Activated T-cell treated with anti-CD3 and anti-CD28 coated beads, Interleukin-2, amount 50 U/mL, for 72 hours (primary cell): ENCODE measurements at places on chromosomes 4 and X.

DNA sequence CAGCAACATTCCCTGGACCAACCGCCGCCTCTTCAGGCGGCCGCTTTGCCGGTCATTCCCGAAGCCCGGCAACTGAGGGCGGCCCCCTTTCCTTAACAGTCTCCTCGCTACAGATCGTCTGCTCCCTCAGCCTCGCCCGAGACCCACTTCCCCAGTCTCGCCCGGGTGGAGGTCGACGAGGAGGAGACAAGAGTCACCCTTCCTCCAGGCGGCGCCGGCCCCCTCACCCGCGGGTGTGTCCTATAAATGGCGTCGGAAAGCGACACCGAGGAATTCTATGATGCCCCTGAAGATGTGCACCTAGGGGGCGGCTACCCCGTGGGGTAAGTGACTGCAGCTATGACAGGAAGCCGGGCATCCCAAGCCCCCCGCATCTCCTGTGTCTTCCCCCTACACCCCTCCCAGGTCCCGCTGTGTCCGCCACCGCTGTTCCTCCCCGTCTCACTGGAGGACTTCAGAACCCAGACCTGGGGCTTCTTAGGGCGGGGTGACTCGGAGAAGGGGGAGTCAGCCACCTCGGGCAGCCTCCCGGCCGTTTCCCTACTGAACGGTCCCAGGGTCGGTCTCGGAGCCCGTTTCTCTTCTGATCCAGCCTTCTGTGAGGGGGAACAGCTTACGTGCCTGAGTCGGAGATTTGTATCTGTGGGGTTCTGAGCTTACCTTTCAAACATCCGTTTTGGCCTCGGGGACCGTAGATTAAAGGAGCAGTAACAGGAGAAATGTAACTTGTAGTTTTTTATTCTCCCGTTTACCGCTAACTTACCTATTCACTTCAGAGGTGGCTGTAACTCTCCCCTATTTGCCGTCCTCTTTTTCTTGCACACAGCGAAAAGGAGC lies 570 bp downstream of the WDR44 start:
- DNase-seq: peak; percentile 66

DNA sequence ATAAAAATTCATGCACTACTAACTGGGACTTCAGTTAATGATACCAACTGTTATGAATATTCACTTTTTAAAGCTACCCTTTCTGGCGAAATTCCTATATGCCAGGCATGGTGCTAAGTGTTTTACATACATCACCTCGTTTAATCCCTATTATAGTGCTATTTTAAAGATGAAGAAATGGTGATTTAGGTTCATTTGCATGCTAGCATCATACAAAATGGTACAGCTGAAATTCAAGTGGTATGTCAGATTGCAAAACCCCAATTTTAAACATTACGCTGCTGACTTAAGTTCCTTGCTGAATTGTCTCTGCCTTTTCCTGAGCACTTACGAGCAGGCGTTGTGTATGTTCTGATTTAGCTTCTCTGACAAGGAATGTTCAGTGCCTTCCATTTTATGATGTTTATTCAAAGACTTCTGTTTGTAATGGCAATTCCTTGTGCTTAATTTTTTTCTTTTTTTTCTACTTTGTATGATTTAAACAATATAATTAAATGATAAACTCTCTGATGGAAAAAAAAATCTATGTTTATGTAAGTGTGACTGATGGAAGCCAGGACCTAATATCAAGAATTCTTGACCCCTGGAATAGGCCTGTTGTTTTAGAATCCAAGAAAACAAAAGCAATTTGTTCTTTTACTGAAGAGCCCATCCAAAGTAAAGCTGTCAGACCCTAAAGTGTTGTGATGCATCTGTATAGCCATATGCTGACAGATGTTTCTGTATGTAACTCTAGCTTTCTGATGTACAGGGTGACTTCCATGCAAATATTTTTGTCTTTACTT lies 148.1 kb downstream of the PCDH7 start:
- DNase-seq: no peak

GRCh38 chr4:88143504-88143903 lies 14.9 kb downstream of the ABCG2 start:
- DNase-seq: no peak

GRCh38 chrX:123610915-123611314 lies 121.9 kb downstream of the THOC2 start:
- no peak for DNase-seq

GRCh38 chr4:38949411-38950051 lies 81.9 kb downstream of the FAM114A1 start:
- DNase-seq: peak; percentile 63

DNA sequence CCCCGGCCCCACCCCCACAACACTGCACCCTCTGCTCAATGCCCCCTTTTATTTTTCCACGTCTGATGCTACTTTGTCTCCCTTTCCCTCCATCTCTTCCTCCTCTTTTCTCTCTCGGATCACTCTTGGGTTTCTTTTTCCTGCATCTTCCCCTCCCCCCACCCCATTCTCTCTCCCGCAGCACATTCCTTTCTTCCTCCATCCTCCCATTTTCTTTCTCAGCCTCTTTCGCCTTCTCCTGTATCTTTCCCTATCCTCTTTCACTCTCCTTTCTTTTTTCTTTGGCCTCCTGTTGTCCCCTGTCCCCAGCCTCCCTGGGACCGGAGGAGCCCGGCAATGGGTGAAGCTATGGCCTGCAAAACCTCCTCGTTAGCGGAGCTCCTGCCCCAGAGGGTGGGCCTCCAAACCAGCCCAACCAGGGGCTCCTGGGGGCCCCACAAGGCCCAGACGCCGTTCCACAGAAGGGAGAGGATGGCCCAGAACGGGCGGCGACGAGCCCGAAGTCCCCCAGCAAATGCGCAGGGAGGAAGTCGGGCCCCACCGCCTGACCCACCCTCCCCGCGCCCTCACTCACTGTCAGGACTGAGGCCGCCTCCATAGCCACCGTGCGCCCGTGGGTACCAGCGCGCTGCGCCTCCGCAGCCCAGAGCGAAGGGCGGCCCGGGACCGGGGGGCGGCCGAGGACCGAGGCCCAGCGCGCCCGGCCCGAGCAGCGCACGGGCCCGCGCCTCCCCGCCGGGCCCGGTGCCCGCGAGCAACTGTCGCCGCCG lies 807 bp downstream of the HMX1 start:
- DNase-seq: no peak

DNA sequence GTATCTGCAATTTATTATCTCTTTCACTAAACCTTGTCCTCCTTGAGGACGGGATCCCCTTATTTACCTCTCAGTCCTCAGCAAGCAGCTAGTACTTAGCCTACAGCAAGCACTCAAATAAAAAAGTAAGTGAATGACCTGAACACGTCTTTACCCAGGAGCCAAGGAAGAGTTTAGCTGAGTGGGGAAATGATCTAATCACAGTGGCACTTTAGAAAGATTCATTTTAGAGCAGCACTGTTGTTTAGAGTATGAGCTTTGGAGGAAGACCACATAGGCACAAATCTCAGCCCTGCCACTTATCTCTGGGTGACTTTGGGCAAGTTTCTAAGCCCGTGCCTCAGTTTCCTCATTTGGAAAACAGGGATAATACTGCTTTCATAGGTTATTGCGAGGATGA lies 2.7 kb downstream of the FAM120C start:
- DNase-seq: no peak

- no peak for DNase-seq
These were observed 64.1 kb downstream of the TMA16 start for GRCh38 chr4:163558539-163559044.

- DNase-seq: no peak
These were observed 42.3 kb downstream of the RFC1 start for GRCh38 chr4:39323821-39324220.

- no peak for DNase-seq
These were observed 68.9 kb upstream of the BMP2K start for GRCh38 chr4:78707268-78707667.

DNA sequence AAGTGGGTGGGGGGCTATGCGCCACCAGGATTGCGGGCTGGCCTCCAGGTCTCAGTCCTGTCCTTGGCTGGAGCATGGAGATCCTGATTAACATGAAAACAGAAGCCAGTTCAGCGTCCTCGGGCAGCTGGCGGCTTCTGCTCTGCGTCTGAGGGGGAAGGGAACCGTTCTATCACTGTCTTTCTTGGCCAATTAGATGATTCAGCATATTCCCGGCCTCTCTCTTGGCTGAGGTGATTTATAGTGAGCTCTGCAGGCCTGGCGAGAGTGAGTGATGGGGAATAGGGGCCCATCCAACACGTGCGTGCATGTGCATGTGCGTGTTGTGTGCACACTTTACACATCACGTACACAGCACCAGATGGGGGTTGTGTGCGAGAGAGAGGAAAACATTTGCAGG lies 145.8 kb upstream of the ATP6AP2 start:
- DNase-seq: no peak

DNA sequence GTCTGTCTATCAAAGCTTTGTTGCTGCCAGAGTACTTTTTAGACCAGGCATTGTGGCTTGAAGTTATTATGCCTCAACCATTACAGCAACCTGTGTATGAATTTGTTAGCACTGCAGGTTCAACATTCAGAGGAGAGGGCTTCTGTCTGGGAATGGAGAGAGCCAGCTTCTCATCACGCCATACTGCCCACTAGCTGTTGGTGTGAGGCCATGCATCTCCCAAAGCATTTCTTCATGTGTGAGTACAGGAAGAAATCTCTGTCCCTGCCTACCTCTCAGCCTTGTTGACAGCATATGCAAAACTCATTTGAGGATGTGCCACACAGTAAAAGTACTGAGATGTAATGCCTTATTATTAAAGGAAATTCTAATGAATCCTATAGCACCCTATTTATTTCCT lies 76.9 kb upstream of the PPARGC1A start:
- DNase-seq: no peak

DNA sequence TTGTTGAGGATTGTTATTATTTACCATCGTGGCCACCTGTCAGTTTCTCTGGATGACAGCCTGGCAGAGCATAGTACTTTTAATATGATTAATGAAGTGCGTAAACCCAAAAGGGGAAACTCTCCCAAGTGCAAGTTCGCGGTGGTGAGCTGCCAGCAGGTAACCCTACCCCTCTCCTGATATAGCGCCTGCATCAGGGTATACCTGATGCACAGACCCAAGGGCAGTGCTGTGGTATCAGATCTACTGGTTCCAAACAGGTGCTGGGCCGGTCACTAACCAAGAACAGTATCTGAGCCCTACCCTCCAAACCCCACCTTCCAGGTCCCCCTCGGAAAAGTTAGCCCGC lies 1.6 kb downstream of the RNF150 start:
- no peak for DNase-seq

- peak; percentile 52 for DNase-seq
These were observed 4.6 kb downstream of the HCFC1 start for GRCh38 chrX:153966841-153967535.

DNA sequence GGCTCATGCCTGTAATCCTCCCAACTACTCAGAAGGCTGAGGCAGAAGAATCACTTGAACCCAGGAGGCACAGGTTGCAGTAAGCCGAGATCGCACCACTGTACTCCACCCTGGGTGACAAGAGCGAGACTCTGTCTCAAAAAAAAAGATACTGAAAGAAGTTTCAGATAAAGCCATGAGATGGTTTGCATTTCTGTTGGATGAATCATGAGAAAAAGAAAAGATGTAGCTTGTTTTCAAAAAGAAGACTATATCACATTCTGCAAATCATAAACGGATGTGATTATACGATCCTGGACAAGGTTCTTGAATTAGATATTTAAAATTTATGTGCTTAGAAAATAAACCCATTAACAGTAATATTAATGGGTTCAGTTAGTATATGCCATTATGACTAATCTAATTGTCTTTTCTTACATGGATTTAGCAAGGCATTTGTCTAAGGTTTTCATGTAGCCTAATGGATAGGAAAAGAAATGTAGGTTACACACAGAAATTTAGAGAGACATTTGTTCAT lies 345.9 kb downstream of the SLC7A11 start:
- DNase-seq: no peak

DNA sequence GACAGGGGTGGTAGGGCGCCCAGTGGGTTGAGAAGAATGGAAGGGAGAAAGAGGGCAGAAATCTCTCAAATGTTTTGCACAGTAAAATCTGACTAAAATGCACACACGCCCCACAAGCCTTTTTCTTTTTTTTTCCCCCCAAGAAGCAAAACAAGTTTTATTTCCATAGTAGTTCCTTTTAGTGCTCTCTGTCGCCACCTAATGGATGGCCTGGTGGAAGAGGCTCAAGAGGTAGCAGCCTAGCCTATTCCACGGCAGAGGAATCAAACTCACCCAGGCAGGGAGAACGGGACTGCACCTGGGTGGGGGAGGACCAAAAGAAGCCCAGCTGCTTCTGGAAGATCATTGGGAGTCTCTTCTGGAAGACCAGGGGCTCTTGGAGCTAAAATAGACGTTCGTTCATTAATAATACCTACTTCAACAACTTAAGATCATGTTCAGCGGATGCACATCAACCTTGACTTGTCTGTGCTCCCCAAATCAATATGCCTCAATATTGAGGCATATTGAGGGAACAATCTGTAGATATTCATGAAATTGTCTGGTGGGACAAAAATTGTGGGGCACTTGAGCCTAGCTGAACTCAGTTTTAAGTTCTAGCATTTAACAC lies 31.6 kb upstream of the IRAK1 start:
- DNase-seq: peak; percentile 62

DNA sequence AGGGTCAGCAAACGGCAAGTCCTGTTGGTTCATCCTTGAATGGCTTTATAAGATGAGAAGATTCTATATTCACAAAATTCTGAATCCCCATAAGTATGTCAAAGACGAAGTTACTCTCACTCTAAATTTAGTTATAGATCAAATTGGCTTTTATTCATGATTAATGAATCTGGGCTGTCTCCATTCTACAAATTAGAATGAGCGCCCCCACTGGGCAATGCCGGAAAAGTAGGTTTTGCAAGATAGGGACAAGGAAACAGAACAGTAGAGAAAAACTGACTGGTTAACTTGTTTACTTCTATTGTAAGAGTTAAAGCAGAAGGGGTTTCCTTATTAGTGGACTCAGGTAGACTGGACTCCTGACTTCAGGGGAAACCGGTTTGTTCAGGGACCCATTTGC lies 100.3 kb downstream of the F11 start:
- DNase-seq: no peak

DNA sequence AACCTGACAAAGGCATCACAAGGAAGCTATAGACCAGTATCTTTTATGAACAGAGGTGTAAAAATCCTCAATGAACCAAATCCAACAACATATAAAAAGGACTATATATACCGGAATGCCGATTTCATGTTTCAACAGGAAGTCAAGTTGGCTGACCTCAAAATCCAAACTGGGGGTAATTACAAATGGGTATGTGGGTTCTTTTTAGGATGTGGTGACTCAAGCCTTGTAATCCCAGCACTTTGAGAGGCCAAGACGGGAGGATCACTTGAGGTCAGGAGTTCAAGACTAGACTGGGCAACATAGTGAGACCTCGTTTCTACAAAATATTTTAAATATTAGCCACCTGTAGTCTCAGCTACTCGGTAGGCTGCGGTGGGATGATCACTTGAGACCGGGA lies 10.4 kb downstream of the PRSS48 start:
- DNase-seq: no peak

- DNase-seq: no peak
These were observed 8.1 kb downstream of the RTL5 start for GRCh38 chrX:72123471-72124185.

GRCh38 chr4:104395168-104395614 lies 99.5 kb downstream of the CXXC4 start:
- no peak for DNase-seq
